ENCODE measurements at places on chromosomes 6 and 20.

DNA sequence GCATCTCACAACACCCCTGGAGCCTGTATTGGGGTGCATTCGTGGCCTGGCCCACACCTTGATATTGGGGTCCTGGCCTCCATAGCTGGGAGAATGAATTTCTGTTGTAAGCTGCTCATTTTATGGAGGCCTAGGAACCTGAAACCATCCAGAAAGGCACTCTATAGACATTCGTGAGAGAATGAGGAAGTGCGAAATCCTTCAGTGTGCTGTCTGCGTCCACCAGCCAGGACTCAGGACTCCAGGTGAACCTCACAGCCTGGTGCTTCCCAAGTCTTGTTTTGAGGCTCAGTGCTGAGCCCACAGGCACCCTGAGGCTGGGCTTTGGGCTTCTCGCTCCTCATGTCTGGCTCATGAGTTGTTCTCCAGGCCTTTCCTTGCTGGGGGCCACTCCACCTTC, 11.9 kb upstream of the RBBP8NL start:
- no peak for DNase-seq

- no peak for DNase-seq
Observed at GRCh38 chr6:70510600-70510999, 56.1 kb upstream of the SDHAF4 start.

DNA sequence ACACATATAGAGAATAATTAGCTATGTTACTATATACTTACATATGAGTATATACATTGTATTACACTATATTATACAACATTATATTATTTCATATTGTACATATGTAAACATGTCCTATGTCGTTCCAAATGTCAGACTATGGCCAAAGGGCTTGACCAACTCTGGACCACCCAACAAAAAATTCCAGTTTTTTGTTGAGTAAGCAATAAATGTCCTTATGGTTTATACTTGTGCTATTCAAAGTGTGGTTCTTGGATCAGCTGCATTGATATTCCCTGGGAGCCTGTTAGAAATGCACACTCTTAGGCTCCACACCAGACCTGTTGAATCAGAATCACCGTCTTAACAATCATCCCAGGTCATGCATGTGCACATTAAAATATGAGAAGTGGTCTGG, 225.4 kb upstream of the ZFP64 start:
- no peak for DNase-seq

DNA sequence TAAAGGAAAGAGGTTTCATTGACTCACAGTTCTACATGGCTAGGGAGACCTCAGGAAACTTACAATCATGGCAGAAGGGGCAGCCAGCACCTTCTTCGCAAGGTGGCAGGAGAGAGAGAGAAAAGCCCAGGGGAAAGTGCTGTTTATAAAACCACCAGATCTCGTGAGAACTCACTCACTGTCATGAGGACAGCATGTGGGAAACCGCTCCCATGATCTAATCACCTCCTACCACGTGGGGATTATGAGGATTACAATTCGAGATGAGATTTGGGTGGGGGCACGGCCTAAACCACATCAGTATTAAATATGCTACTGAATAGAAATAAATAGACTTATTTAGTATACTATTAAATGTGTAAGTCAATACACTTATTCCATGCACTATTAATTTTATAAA, 70.6 kb upstream of the TCF21 start:
- DNase-seq, result no peak

- no peak for DNase-seq
Observed at GRCh38 chr20:39878320-39878719, 810.7 kb downstream of the MAFB start.

- no peak for DNase-seq
Observed at GRCh38 chr6:711925-712324, 19.0 kb upstream of the EXOC2 start.

GRCh38 chr6:134099770-134100169, 47.3 kb upstream of the SLC2A12 start:
- DNase-seq, result no peak

GRCh38 chr20:46997187-46997586, 102.5 kb downstream of the EYA2 start:
- no peak for DNase-seq

DNA sequence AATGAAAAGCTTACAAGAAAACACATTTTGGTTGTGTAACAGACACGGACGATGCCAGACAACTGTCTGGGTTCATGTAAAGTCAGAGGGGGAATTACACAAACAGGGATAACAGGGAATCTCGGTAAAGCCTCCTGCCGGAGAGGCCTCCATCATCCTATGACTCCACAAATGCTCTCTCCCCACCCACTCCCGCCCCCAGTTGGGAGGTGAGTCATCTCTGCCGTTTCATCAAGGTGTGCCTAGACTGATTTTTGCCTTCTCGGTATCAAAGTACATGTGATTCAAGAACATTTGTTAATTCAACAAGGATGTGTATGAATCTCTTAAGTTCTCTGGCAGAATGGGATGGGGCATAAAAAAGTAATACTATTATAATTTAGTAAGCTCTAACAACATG, 304.9 kb upstream of the PRDM1 start:
- DNase-seq, result no peak

DNA sequence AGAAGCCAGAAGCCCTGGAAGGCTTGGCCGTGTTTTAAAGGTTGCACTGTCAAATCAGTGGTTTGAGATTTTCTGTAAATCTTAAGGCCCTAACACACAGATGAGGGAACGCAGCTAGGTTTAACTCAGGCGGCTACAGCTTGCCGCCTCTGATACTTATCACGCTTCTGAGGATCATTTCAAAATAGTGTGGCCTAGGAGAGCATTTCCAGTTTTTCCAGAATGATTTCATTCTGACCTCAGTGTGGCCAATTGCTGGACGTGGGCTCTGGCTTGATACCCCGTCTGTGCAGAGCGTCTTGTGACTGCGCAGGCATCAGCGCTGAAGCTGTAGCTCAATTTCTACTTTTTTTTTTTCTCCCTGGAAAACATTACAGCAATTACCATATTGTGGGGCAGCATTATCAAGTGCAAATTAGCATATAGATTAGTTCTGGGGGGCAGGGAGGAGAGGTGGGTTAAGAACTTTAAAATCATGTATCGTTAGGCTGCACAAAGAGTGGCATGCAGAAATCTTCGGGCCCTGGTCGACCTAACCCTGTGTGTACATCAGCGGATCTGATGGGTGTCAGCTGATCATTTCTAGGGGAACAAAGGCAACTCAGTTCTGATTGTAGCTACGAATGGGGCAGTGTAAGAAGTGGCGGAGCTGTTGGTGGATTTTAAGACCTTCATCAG, 105.0 kb upstream of the EEF1E1 start:
- no peak for DNase-seq

DNA sequence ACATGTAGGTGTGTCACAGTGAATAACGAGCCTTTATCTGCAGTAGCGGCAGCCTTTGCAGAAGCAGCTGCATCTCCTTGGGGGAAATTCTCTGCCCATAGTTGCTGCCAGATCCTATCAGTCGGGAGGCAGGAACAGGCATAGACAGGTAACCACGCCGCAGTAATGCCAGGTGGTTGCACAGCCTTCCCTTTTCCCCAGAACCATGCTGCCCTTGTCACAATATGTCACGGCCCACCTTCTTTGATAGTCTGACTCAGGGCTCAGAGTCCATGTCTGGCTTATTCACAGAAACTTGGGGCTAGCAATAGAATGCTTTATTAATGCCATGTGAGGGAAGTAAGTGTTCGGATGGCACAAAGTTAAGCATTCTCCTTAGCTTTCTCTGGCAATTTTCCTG, 76.6 kb downstream of the F13A1 start:
- DNase-seq, result no peak

DNA sequence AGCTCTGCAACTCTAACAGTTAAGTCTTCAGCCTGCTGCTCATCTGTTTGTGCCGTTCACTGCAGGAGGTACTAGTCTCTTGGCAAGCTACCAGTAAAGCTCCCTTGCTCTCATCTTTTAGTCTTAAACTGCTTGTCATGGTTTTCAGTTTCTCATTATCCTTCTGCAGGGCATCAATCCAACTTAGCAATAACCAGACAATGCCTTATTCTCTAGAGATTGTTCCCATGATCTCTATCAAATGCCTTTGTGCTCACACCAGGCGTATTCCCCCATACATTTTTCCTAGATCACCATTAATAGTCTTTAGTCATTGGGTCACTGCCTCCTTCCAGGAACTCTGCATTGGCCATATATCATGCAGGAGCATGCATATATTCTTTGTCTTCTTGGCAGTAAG, 171.3 kb downstream of the GRM1 start:
- DNase-seq, result no peak

DNA sequence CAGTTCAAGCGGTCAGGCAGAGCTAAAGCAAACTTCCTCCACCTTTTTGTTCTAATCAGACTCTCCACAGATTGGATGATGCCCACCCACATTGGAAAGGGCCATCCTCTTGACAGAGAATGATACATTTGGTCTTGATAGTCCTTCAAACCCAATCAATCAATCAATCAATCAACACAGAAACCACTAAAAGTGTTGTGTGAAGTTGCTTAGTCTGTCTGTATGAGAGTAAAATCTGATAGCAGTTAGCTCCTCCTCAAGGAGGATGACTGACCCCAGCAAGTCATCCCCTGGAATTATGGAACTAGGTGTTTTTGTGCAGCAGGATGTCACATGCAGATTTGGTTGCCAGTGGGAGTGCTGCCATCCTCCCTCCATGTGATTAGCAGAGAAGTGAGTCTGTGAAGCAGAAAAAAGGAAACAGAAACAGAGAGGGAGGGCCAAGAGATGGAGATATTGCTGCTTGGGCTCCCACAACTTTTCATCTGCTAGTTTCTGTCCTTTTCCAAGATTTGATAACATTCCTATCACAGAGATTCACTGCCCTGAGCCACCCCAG, 32.0 kb upstream of the SSTR4 start:
- DNase-seq, result no peak

GRCh38 chr6:118656847-118657451, 5.6 kb upstream of the CEP85L start:
- peak; percentile 59 for DNase-seq

DNA sequence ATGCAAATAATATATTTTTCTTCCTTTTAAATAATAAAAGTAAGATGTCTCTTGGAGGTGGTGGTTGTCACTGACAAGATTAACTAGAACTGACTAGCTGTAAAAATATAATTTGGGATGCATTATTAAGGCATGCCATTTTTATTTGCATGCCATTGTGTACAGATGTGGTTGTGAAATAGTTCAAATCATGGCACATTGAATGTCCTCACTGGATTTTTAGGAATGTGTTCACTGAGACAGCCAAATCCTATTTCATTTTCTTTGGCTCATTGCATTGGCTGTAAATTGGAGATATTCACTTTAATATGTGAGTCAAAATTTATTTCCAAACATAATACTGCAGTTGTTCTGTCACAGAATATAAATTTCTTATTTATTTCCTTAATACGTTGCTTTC, 62.3 kb downstream of the ESR1 start:
- no peak for DNase-seq

DNA sequence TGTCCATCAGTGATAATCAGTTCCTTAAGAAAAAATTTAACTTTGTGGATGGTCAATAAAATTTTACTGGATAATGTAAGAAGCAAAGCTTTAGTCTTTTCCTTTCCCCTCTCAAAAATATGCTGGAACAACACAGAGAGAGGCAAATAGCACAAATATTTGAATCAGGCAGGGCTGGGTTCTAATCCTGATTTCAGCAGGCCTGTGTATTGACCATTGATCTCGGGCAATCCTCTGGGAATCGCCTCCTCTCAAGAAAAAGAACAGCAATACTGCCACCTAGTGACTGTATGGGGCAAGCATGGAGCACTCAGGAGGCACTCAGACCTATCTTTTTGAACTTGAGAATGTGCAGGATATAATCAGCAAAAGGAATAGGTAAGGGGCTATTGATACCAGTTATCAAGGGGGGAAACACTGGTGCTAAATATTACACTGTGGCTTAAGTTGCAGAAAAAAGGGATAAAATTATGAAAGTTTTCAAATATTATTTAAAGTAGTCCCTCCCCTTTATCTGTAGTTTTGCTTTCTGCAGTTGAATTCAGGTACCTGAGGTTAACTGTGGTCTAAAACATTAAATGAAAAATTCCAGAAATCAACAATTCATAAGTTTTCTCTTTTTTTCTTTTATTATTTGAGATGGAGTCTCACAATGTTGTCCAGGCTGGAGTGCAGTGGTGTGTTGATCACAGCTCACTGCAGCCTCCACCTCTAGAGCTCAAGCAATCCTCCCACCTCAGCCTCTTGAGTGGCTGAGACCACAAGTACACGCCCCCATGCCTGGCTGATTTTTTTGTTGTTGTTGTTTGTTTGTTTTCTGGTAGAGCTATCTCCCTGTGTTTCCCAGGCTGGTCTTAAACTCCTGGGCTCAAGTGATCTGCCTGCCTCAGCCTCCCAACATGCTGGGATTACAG, 91.8 kb upstream of the NHSL1 start:
- DNase-seq, result peak; percentile 39

DNA sequence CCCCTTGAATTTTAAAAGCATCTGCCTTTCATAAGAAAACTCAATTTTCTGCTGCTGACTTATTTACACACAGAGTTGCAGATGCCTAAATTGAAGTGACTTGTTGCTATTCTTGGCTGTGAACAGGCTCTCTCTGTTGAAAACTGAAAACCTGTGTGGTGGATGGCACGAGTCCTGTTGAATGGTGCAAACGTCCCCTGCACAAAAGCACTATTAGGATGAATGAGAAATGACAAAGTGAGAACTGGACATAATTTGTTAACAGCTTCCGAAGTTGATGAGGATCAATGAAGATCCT, 201.7 kb upstream of the PREP start:
- no peak for DNase-seq

GRCh38 chr6:56714273-56714672, 71.6 kb upstream of the DST start:
- no peak for DNase-seq

GRCh38 chr6:20205722-20206161, 6.5 kb downstream of the MBOAT1 start:
- no peak for DNase-seq

- peak; percentile 92 for DNase-seq
Observed at GRCh38 chr6:2999618-3000557, at the start of gene NQO2. Gene NQO2, plus strand, starts transcription at chr6:2999894. Its CDS starts 6,659 bp downstream, at chr6:3006553.

DNA sequence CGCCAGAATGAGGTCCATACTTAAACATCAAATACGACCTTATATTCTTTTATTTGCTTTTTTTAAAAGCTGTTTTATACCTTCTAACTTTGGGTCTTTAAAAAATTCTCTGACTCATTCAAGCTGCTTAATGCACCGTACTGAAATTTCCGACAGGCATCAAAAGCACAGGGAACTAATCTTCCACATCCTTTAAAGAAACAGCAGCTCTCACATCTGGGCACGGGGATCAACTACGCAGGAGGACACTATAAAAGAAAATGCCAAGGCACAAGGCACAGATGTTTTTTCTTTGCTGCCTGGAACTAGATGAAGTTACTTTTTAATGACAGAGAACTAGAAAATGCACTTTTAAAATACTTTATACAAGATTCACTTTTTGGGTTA, 112.4 kb upstream of the ARG1 start:
- no peak for DNase-seq

DNA sequence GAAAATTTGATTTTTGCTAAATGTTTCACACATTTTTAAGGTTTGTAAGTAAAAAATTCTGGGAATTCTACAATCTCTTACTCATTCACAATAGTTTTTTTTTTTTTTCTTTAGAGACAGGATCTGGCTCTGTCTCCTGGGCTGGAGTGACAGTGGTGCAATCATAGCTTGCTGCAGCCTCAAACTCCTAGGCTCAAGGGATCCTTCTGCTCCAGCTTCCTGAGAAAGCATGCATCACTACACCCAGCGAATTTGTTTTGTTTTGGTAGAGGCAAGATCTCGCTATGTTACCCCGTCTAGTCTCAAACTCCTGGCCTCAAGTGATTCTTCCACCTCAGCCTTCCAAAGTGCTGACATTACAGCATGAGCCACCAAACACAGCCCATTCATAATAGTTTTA, 232.8 kb downstream of the GJA1 start:
- DNase-seq, result no peak

Measured in CD4-positive, alpha-beta T cell treated with Interleukin-4 for 1 hour (primary cell).